ENCODE measurements at places on chromosomes 13 and 19.

DNA sequence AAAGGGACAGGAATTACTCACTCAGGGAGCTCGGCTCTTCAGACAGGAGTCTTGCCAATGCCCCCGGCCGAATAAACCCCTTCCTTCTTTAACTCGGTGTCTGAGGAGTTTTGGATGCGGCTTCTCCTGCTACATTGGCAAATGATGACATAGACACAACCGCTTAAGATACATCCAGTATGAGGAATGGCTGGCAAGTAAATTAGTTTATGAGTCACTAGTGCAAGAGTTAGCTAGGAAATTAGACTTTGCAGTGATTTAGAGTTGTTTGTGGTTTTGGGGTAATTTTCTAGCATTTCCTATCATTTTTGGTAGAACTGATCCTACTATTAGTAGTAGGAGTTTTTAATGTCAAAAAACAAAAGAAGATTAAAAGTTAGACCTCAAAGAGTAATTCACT lies 166.2 kb downstream of the SLITRK1 start:
- no peak for DNase-seq

DNA sequence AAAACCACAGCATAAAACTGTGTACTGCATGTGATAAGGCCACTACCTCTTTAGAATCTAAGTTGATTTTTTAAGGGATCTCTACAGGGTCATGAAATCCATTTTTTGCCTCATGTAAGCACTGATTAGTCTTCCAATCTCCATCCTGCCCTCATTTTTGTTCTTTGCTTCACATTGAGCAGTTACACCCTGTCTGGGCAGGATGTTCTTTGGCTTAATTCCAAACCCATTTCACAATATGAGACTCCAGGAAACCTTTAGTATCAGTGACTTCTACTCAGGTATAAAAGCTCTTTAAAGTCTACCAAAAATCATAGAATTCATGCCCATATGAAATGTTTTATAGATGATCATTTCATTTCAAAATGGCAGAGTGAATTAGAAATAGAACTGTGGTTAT lies 592.6 kb downstream of the TBC1D4 start:
- no peak for DNase-seq

GRCh38 chr13:43764349-43764748 lies 22.4 kb downstream of the ENOX1 start:
- DNase-seq = no peak

DNA sequence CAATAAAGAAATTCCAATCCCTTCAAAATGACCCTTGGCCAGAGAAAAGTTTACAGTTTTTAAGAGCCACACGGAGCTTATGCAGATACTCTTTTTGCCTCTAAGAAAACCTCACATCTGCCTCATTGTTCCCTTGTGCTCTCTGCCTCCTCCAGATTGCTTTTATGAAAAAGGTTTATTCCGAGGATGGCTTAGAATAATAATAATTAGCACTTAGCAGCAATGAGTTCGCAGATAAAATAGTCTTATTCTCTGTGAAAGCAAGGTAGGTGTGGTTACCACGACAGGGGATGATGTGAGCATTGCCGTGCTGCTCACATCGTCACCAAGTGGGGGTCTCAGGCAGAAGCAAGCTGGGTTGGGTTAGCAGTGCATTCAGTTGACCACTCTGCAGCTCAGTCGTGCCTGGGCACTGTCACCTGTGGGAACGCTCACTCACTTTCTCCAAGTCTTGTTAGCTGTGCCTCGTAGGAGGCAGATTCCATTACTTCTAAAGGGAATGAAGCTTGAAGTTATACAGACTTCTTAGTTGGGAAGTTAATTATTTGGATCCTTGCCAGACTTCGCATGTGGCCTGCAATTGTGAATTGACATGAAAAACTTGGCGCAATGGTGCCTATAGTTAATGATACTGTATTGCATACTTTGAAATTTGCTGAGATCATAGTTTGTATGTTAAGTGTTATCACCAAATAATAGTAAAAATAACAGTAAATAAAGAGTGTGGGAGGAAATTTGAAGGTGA lies 157.2 kb downstream of the MYO16 start:
- DNase-seq = peak; percentile 4

Data from nucleus accumbens (tissue), 56 donors.